Inflammatory macrophage (primary cell): ENCODE measurements at places on chromosomes 7 and 10.

DNA sequence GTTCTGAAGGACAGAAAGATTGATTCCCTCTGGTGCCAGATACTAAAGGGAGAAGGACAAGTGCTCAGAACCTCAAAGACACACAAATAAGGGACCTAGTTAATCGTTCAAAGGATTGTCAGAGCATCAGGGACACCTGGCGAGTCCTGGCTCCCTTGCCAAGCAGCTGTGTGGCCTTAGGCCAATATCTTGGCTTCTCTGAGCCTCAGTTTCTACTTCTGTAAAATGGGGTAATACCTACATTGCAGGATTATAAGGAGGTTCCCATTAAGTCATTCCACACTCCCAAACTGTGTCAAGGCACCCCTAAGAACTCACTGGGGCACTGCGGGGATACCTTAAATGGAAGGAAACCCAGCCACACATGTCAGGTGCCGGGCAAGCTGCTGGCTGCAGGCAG lies 29.4 kb downstream of the DRGX start:
- no peak for DNase-seq

DNA sequence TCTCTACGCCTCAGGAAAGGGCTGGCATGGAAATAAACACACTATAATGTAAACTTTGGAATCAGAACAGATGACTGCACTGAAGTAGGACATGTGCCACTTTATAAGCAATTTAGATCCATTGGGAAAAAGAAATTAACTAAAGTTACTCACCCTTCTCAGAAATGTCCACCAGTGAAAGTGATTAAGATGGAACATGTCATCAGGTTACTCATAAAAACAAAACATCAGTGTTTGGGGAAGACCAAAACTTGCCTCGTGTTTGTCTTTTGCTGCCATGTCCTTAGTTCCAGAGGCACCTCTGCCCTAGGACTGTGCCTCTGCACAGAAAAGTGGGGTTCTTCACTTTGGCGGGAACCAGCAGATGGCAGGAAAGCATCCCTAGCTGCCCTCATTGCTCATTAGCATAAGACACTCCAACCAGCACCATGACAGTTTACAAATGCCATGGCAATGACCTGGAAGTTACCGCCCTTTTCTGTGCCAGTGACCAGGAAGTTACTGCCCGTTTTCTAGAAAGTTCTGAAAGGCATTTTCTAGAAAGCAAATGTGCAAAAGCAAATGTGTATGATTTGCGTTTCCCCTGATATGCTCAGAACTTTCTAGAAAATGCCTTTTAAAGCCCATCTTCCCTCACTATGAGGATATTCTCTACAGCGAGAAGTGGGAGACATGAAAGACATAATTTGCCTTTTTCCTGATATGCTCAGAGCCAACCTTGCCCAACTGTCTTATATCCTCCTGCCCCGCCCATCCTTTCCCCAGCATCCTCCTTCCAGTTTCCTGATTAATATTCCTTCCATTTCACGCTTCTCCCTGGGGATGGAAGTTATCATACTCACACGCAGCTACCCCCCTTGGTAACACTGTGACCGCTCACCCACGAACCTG lies 258.2 kb downstream of the USP6NL start:
- DNase-seq, result no peak

GRCh38 chr10:131621784-131622624 lies 278.8 kb upstream of the PPP2R2D start:
- DNase-seq, result no peak

GRCh38 chr10:20892011-20892585 lies 5.0 kb downstream of the NEBL start:
- no peak for DNase-seq

DNA sequence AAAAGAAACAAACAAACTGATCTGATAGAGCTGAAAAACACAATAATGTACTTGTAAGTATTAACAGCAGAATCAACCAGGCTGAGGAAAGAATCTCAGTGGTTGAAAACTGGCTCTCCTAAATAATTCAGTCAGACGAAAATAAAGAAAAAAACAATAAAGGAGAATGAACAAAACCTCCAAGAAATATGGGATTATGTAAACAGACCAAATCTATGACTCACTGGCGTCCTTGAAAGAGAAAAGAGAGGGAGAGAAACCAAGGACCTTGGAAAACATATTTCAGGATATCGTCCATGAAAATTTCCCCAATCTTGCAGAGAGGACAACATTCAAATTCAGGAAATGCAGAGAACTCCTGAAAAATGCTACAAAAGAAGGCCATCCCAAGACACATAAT lies 62.9 kb downstream of the FBXL13 start:
- no peak for DNase-seq

DNA sequence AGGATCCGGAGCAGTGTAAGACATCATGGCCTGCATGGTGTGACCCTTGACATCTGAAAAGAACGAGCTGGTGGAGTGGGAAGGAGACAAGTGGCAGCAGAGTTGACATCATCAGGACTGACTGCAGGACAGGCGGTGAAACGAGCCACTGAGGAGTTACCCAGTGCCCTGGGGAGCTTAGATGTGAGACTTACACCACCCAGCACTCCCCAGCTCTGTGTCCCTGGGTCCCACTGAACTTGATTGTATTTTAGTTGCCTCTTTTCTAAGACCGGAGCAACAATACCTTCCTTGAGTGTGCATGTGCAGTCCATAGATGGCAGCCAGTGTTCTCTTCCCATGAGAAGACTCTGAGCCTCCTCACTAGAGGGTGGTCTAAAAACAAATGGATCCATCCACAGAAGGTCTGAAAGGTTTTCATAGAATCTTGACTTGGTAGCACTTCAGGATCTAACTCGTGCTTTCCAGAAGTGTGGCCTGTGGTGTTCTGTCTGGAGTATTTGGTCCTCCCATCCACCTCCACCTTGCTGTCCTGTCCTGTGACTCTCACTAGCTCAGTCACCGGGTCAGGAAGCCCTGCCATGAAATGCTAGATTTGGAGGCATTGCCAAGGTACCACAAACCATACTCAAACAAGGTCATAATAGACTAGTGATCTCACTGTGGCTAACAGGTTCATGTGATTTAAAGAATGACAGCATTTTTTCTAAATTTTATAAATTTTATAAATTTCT lies 59.0 kb downstream of the IKZF1 start:
- no peak for DNase-seq

- DNase-seq, result peak; percentile 62
These were observed 61.0 kb downstream of the MPP7 start for GRCh38 chr10:28241741-28242399.

DNA sequence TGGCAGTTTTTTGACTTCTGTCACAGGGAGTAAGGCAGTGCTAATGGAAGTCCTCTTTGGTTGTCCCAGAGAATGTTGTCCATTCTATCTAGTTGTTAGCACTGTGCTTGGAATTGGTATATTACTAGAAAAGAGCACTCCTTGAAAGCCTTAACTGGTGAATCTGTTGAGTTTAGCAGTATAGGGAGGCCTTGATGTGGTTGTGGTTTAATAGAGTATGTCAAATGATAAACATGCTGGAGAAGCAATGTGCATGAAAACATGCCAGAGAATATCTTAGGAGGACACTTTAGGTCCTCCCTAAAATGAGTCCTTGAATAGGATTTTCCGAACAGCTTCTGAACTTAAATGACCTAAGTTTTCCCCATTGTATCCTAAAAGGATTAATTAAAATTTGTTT lies 98.6 kb downstream of the BTRC start:
- no peak for DNase-seq

GRCh38 chr10:27512548-27512947 lies 8.4 kb downstream of the RAB18 start:
- DNase-seq, result no peak

DNA sequence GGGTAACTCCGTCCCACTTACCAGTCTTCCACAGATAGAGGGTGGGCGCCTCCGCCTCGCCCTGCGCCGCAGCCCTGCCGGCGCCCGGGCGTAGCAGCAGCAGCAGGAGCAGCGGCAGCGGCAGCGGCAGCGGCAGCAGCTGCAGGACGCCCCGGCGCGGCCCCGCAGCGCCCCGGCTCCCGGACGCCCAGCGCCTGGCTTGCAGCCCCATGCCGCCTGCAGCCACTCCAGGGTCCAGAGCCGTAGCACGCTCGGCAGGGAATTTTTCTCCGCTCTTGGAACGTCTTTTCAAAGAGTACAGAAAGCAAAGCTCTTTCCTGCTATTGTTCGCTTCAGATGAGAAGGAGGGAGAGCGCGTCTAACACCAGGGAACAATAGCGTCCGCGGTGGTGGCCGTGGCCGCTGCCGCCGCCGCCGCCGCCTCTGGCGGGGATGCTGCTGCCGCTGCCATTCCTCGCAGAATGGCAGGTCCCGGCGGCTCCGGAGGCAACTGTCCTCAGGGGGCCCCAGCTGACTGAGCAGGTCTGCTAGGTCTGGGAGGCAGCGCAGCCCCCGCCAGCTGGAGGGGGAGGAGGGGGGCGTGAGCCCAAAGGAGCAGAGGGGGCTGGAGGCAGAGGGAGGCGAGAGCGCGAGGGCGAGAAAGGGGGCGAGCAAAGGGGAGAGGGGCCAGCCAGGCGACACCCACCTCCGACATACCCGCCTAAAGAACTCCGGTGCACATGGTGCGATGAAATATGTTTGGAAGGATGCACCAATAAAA lies at the start of gene THSD7A:
THSD7A (minus strand) TSS at position 463 of the 760 bp plus-strand sequence; CDS start at position 211, 252 bp downstream.
- DNase-seq, result no peak

- DNase-seq, result no peak
These were observed 478.3 kb downstream of the TNS3 start for GRCh38 chr7:47103498-47104205.

DNA sequence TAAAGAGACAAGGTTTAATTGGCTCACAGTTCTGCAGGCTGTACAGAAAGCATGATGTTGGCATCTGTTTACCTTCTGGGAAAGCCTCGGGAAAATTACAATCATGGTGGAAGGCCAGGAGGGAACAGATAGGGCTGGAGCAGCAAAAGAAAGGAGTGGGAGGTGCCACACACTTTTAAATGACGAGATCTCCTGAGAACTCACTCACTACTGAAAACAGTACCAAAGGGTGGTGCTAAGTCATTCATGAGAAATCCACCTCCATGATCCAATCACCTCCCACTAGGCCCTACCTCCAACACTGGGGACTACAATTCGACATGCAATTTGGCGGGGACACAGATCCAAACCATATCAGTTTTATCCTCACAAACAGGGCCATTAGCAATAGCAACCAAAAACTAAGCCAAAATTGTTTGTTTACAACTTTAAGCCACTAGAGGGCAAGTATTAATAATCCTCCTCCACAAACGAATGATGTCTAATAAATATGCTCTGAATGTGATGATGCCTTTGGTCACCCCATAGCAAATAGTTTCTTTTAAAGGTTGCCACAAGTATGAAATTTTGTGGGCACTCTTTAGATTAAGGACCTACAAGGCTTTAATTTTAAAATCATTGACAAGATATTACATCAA lies 129.2 kb upstream of the NRBF2 start:
- peak; percentile 30 for DNase-seq

- no peak for DNase-seq
These were observed 130.0 kb downstream of the CHRM2 start for GRCh38 chr7:136998495-136998894.

DNA sequence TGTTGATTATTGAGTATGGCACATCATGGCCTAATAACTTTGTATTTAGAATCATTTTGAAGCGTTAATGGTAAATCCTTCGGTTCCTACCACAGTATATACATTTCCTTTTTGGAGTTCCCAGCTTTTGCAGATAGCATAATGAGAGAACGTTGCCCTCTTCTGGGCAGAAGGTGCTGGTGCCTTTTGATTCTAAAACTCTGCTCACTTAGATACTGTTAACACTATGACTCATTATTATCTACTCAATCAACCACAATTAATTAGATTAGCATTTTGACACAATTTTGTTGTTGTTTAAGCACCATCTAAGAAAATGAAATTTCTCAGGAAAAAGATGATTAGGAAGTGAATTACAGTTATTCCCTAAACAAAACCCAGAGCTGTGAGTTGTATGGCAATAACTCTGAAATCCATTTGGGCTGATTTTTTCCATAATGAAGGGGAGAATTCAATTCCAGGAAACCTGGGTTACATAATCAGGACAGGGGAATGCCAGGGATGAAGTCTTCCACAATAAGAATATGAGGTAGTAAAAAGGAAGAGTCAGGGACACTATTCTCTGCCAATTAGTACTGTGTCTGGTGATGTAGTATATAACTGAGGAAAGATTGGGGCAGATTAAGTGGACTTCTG lies 11.5 kb upstream of the DLD start:
- peak; percentile 55 for DNase-seq

- DNase-seq, result no peak
These were observed 346.4 kb downstream of the THSD7A start for GRCh38 chr7:11485636-11486035.

- DNase-seq, result no peak
These were observed 46.7 kb downstream of the AFAP1L2 start for GRCh38 chr10:114357515-114357996.

- no peak for DNase-seq
These were observed 704.0 kb upstream of the LRRN3 start for GRCh38 chr7:110386913-110387312.

- DNase-seq, result no peak
These were observed 858.5 kb downstream of the KCNMA1 start for GRCh38 chr10:76778914-76779795.

GRCh38 chr7:55536619-55537457 lies 35.5 kb downstream of the VOPP1 start:
- DNase-seq, result no peak

DNA sequence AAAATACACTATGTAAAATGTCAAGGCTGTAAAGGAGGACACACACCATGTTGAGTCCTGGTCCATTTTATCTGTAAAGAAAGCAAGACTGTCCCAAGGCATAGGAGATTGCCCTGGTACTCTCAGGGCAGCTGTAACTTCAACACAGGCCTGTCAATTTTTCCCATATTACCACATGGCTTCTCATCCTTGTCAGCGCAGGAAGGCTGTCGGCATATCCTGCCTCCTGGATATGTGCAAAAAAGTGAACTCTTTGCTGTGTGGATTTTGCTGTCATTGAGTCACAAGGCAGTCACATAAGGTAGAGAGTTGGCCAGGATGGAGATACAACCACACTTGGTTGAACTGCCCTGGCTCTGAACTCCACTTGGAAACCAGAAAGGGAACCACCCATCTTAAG lies 8.7 kb downstream of the DUSP5 start:
- DNase-seq, result no peak

DNA sequence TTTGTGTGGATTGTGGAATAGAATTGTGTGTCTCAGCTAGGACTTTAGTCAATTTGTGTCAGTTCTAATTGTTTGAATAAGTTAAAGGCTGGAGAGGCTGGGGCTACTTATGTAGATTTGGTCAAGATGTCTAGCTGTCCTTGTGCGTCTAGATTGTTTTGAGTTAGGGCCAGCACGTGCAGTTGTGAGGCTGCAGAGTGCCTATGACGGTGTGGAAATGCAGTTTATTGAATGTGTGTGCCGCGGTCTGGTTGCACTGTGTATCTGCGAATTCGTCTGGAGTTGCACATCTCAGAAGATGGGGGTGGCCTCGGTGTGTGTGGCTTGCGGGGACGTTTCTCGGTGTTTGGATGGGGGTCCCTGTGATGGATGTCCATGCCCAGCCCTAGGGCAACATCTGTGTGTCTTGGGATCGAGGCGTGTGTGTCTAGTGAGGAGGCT lies 10.2 kb downstream of the EMX2 start:
- no peak for DNase-seq
